ENCODE measurements at places on chromosomes 3 and 15.

- no peak for DNase-seq
These were observed 2.8 kb downstream of the TRNT1 start for GRCh38 chr3:3129579-3129978.

- no peak for DNase-seq
These were observed 17.1 kb upstream of the XIRP1 start for GRCh38 chr3:39209329-39209970.

DNA sequence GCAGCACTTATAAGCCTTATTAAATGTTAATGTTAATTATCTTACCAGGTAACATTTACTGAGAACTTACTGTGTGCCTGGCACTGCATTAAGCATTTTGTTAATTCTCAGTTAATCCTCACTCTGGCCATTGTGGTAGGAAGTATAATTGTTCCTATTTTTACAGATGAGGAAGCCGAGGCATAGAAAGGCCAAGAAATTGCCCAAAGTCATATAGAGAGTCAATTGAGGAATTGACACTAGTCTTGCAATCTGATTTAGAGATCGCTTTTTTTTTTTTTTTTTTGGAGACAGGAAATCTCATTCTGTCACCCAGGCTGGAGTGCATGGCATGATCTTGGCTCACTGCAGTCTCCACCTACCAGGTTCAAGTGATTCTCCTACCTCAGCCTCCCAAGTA, 132.6 kb upstream of the PROK2 start:
- DNase-seq: no peak

- no peak for DNase-seq
These were observed 135.6 kb upstream of the STAC start for GRCh38 chr3:36244728-36245127.

- DNase-seq: no peak
These were observed 18.0 kb upstream of the SPTBN5 start for GRCh38 chr15:41911691-41912345.

- no peak for DNase-seq
These were observed 524.2 kb upstream of the LMCD1 start for GRCh38 chr3:7977245-7978086.

GRCh38 chr3:169539856-169540255, 123.7 kb downstream of the MECOM start:
- DNase-seq: no peak

- no peak for DNase-seq
These were observed 69.1 kb upstream of the TSEN2 start for GRCh38 chr3:12415014-12415680.

DNA sequence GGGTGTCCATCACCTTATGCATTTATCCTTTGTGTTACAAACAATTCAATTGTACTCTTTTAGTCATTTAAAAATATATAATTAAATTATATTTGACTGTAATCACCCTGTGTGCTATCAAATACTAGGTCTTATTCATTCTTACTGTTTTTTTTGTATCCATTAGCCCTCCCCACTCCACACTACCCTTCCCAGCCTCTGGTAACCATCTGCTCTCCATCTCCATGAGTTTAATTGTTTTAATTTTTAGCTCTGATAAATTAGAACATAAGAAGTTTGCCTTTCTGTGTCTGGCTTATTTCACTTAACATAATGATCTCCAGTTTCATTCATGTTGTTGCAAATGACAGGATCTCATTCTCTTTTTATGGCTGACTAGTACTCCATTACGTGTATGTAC, 16.8 kb downstream of the C3orf20 start:
- DNase-seq: no peak

- peak; percentile 72 for DNase-seq
These were observed 184.4 kb downstream of the PEX5L start for GRCh38 chr3:179852142-179852905.

DNA sequence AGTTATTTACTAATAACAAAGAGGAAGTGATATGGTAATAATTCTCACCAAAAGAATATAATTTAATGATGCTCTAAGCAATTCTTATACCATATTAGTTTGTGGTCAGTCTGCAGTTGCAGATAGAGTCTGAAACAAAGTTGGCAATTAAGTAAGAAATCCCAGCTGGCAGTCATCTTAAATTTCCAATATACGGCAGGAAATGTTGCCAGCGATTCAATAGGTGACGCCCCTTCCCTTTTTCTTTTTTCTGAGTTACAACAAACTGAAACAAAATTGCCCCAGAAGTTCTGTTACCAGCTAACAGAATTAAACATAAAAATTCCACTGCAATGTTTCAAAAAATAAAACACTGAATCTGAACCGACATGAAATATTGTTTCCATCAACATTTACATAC, 26.7 kb downstream of the LRRFIP2 start:
- DNase-seq: peak; percentile 3

- DNase-seq: no peak
These were observed 357.1 kb downstream of the ZPLD1 start for GRCh38 chr3:102791641-102792589.

DNA sequence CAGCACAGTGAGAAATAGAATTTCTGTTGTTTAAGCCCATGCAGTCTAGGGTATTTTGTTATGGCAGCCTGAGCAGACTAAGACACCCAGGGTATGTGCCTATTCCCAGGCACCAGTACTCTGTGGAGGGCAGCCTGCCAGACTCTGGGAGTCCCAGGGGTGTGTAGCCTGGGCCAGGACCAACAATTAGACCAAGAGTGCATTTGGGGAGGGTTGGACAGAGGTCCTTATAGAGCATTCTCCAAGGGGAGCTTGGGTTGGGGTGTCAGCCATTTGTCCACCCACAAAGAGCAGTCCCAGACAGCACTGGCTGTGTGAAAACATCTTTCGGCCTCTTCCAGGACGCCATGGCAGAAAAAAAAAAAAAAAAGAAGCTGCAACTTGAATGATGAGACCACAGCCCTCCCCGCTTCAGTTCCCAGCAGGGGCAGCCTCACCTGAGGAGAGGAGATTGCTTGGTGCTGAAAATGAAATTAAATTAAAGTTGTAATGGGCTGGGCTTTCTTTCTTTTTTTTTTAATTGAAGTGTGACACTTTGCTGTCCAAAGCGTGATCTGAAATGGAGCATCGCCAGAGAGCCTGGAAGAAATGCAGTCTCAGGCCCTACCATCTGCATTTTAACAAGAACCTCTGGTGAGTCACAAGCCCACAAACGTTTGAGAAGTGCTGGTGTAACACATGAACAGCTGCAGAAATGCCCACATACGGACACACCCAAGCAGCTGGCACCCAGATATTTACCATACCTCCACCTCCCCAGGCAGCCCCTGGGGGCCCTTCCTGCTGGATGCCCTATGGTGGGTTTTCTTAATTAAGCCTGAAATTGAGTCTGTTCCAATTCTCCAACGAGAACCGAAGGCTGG, 21.3 kb upstream of the CAV3 start:
- DNase-seq: no peak

DNA sequence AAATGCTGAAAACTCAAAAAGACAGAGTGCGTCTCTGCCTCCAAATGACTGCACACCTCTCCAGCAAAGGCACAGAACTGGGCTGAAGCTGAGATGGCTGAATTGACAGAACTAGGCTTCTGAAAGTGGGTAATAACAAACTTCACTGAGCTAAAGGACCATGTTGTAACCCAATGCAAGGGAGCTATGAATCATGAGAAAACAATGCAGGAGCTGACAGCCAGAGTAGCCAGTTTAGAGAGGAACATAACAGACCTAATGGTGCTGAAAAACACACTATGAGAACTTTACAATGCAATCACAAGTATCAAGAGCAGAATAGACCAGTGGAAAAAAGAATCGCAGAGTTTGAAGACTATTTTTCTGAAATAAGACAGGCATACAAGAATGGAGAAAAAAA, 10.1 kb upstream of the AVEN start:
- DNase-seq: no peak

- no peak for DNase-seq
These were observed 53.7 kb downstream of the ADCY5 start for GRCh38 chr3:123395235-123395634.

- DNase-seq: no peak
These were observed 45.2 kb downstream of the ASTE1 start for GRCh38 chr3:130981469-130981868.

DNA sequence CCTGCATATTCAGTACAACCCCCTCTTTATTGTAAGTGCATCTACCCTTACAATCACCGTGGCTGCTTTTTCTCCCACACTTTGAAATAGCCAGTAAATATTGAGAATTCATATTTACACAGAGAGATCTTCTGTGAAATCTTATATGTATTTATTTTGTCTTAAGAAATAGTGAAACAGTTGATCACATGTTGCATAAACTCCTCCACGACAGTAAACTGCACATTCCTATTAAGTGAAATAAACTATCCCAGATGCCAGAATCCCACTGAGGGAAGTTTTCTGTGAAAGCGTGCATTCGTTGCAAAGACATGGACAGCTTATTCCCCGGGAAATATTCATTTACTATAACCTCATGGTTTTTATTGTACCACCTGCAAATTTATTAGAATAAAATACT, 796.0 kb downstream of the ROBO2 start:
- DNase-seq: no peak

DNA sequence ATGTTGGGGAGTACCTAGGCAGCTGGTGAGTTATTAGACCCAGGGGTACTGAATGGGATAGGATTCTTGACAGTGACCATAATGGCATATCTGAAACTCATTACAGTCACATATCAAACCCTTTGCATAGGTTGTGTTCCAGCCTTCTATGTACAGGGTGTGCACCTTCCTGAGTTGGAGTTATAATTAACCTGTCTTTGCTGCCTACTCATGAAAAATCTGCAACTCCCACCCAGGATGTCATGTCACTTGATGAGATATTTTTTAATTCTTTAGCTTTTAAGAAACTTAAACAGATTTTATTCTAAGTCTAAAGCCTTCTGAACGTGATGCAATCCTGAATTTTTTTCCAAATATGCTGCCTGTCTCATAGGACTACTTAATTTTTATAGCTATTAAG, 21.1 kb upstream of the ADGRG7 start:
- no peak for DNase-seq

DNA sequence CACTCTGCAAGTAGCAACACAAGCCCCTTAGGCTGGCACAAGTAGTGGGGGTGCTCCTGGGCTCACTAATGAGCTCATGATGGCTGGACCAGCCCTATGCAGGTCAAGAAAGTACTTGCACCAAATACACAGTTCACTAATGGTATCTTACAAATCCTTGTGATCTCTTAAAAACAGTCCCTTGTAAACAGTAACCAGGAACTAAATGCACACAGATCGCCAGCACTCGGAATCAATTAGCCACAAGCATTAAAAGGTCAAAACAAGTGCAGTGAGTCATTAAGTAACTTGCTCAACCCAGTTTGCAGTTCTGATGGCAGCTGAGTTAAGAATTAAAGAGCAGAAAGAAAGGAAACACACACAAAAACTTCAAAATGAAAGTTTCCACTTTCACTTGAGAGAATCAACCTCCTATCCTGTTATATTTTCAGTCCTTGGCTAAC, 43.2 kb downstream of the ARHGEF3 start:
- peak; percentile 29 for DNase-seq

DNA sequence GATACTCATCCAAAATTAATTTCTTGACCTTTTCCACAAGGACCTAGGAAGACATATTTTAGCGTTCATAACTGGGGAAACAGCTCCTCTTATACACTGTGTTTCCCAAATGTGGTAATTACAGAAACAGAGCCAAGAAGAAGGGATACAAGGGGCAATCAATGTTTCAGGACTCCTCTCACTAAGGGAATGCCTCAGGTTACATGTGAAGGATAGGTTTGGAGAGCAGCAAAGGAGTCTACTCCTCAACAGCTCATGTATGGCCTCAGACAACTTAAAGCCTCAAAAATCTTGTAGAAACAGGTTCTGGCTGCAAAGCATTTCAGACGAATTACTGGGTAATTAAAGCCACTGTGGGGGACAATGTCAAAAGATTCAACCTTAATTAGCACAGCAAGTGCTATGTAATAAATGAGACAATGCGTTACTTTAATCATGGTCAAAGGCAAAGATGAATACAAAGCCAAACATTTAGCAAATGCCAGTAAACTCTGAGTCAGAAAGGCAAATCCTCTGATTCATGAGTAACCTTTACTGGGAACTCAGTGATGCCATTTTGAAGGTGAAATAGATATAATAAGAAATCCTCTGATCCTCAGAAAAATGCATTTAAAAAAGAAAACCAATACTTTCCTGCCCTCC, 1111.2 kb downstream of the TUSC7 start:
- DNase-seq: no peak

DNA sequence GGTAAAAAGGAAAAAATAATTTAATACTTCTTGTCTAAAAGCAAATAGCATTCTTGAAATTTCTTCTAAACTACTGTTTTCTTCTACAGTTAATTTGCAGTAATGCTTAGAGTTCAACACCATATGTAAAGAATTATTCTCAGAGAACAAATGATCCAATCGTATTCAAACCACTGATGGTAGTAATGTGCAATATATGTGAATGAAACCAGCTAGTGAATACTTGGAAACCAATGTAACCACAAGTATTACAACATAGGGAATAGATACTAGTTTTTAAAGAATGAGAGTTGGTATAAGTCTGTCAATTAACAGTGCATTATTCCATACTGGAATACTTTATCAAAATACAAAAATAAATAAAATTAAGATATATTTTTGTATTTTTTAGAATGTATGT, 850.0 kb downstream of the DIPK2A start:
- no peak for DNase-seq

DNA sequence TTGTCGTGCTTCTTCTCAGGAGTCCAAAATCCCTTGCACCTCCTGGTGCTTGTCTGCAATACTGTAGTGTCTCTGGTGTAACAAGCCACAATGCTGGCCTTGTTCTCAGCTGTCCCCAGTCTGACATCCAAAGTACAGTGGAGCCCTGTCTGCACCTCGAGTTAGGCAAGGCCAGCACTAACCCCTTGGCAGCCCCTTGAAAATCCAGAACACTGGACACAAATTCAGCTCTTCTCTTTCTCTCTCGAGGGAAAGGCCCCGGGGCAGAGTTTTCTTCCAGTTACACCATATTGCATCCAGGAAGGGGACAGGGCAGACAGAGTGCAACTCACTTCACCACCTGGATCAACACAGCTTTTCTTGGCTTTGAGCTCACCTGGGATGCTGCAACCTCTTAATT, 91.3 kb upstream of the ATP10A start:
- no peak for DNase-seq

GRCh38 chr3:188729422-188729821, 442.3 kb upstream of the TPRG1 start:
- DNase-seq: peak; percentile 6

GRCh38 chr3:71488882-71489281, 94.6 kb downstream of the FOXP1 start:
- DNase-seq: no peak

GRCh38 chr3:100041328-100041749, 73.0 kb downstream of the FILIP1L start:
- no peak for DNase-seq

DNA sequence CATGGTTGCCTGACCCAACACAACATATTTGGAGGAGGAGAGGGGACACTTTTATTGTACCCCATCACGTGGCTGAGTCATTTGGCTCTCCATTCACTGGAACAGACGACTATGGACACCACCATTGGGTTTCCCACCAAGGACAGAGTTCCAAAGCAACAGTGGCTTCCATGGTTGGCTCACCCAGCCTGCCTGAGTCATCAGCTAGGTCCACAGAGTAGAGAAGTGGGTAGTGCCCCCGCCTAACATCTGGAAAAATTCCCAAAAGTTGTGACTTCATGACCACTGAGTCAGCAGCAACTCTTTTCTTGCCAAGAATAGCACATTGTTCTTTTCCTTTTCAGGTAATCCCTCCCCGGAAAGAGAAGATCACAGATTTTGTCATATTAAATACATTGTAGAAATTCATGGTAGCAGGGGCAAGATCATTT, 3.0 kb upstream of the PPP1R2 start:
- no peak for DNase-seq
